ENCODE measurements at places on chromosomes 6 and 20.

GRCh38 chr6:12258591-12259075 lies 31.5 kb upstream of the EDN1 start:
- peak; percentile 6 for DNase-seq

GRCh38 chr6:82589509-82590206 lies 226.0 kb downstream of the TPBG start:
- DNase-seq, result no peak

- no peak for DNase-seq
Observed at GRCh38 chr20:59933296-59933848, at the start of gene SYCP2. Gene SYCP2 (minus strand): TSS chr20:59933637. CDS start chr20:59922413, 11,224 bp downstream.

DNA sequence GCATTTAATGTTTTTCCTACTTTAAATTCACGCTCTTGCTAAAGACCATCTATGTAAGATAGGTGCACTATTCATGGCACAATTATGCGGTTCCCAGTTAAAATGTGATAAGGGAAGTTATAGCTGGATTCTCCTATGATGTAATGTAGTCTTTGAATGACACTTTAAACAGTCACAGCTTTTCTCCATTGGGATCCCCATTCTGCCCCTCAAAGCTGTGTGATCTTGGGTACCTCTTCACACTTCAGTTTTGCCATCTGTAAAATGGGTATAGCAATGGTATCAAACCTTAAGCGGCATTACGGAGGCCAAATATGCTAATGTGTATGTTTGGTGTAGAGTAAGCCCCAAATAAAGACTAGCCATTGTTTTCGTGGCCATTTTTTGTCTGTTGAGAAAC lies 64.7 kb upstream of the ZNF217 start:
- no peak for DNase-seq

- DNase-seq, result peak; percentile 82
Observed at GRCh38 chr6:87473419-87473903, 687 bp downstream of the SLC35A1 start.

All from spinal cord (tissue), 10 donors.